T-helper 17 cell (primary cell): ENCODE measurements at places on chromosomes 2 and 18.

- DNase-seq = no peak
Measured at GRCh38 chr2:100745604-100746003, 74.3 kb upstream of the NPAS2 start.

- no peak for DNase-seq
Measured at GRCh38 chr18:77208964-77209363, 40.7 kb upstream of the GALR1 start.

DNA sequence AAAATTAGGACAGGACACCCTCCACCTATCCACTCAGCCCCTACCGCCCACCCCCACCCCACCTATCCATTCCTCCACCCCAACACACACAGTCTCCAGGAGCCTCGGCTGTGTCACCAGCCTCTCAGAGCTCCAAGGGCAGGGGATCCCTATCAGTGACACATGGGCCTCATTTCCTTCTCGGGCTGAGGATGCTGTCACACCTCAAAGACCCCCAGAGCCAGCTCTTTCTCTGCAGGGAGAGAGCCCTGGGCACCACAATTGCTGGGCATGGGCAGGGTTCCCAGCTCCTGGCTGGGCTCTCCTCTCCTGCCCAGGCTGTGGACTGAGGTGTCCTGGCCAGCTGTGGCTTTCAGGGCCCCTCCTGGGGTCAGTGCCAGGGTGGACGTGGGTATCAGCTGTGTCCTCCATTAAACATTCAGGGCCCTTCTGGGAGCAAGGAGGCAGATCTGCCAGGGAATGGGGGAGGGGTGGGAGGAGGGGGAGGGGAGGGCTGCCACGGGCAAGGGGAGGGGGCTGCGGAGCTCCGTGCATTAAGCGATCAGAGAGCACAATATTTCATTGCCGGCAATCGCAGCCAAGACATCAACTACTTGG is 14.3 kb upstream of the ECEL1 start:
- DNase-seq = no peak

DNA sequence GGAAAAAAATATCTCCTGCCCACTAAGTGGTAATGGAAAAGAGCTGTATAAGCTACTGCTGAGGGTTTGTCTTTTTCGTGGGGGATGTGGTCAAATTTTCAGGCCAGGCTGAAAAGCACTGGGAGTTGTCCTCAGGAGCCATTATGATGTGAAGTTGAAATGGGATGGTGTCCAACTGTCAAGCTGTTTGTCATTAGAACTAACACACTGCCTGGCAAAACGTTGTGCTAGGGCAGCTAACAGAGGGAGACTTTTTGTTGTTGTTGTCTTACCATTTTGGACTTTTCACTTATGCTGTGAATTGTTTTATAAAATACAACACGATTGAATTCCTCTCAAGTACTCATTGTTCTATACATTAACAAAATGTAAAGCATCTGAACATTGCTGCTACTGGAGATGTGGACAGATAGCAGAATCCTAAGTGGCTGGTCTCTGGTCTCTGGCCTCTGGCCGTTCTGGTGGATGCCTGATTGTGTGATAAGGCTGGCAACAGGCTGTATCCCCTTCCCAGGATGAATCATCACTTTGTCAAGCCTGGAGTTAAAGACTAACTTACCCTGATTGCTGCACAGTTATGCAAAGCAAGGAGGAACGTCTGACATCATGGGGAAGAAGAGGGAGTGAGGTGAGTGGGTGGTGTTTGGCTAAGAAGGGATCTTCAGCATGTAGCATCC is 2.3 kb downstream of the MYO1B start:
- DNase-seq = no peak

DNA sequence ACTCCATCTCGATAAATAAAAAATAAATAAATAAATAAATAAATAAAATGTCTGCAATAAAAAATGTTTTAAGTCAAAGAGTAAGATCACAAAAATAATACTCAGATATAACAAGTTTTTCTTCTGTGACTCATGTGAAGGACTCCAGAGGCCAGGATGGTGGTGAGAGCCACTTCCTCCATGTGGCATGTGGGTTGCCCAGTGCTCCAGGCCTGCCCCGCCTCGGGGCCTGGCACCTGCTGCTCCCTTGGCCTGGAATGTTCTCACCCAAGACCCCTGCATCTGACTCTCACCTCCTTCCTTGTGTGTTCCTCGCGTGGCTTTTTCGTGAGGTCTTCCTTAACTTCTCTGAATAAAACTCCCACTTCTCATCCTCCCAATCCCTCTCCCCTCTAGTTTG is 77.4 kb upstream of the LDLRAD4 start:
- DNase-seq = no peak

GRCh38 chr2:157418239-157418641 is 25.6 kb downstream of the CYTIP start:
- no peak for DNase-seq

- DNase-seq = no peak
Measured at GRCh38 chr2:238786792-238787490, 60.9 kb upstream of the TWIST2 start.

DNA sequence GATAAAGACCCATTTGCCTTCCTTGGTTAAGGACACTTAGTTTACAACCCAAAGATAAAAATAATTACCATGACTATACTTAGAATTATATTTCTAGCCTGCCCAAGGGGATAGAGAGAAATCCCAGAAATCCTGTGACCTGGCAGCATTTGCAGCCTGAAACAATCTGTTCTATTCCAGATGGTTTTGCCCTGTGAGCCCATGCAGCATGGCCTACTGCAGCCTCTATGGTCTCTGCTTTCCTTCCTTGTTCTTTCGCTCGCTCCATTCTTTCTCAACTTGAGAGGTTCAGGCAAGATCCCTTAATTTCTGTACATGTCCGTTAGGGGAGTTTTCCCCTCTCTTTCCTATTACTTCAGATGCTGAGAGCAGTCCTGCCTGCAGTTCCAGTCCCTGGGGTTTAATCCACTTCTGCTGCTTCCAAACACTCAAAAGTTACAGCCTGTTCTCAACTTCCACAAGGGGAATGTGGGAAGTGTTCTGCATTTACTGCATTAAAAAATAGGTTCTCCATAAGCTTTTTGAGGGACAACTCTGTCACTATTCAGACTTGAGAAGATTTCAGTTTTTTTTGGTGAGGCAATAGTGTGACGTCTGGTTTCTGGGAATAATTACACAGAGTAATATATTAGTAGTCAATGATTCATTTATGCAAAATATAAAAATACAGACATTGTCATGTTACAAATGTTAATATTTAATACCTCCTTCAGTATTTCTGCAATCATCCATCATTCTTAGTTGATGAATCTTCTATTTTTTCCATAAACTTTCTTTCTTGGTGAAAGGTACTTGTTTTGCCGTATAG is 80.3 kb downstream of the CDCA7 start:
- DNase-seq = no peak

- DNase-seq = no peak
Measured at GRCh38 chr18:45286431-45286830, 328.8 kb upstream of the SLC14A2 start.

DNA sequence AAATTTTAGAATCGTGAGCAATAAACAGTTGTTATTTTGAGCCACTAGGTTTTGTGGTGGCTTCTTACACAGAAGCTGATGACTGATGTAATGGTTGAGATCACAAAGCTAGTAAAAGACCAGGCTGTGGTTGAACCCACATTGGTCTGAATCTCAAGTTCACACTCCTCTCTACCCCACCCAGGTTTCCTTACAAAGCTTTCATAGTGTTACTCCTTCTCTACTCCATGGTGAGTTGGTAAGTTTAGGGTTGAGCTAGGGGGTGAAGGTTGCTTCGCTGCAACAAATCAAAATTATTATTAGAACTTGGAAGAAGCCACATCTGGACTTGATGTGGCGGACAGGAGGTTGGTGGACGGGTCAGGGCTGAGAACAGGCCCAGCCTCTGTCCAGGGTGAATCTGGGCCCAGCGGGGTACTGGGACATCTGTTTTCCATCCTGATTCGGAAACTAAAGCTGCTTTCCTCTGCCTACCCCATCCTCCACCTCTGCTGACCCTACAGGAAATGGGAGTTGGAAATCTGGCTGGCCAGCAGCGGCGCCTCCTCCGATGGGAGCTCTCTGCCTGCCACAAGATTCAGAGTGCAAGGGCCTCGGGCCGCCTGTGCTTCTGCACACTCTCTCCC is 86.3 kb downstream of the ZFP36L2 start:
- DNase-seq = no peak

- no peak for DNase-seq
Measured at GRCh38 chr2:14385043-14385442, 247.5 kb upstream of the LRATD1 start.

DNA sequence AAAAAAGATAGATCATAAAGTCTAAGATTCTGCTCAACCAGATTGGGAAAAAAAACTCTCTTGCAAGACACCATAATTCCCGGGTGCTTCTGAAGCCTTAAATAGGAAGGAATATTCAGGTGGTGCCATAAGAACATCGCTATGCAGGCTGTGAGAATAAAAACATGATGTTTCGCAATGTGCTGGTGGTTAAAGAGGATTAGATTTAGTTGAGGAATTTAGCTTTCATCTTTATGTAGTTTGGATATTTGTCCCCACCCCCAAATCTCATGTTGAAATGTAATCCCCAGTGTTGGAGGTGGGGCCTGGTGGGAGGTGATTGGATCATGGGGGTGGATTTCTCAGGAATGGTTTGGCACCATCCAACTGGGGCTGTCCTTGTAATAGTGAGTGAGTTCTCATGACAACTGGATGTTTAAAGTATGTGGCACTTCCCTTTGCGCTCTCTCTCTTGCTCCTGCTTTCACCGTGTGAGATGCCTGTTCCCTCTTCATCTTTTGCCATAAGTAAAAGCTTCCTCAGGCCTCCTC is 132.2 kb downstream of the AKAIN1 start:
- no peak for DNase-seq

DNA sequence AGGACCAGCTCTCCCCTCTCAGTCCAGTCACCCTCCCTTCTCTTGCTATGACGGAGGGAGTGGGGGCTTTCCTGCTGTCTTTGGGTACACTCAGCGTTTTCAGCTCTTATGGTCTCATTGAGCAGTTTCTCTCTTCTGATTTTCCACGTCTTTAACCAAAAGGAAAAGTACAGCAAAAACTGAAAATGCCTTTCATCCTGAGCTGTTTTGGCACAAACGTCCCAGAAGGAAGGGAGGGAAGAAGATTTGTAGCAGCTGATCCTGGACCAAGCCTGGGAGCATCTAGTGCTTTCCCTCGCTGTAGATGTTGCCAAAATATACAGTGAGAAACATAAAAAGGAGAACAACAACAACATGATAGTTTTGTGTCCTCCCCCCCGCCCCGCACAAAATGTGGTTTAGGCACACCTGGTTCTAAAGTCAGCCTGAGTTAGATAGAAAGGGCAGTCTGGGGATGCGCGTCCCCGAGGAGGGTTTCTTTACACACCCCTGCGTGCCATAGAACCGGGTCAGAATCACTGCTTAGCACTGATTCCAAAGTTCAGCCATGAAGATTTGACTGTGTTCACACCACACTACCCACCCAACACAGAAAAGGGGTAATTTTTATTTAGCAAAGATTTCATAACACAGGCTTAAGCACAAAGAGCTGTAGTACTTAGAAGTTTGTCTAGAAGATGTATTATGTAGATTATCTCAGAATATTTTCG is 53.4 kb downstream of the SLC40A1 start:
- DNase-seq = no peak

- DNase-seq = no peak
Measured at GRCh38 chr18:10032331-10033015, 118.7 kb downstream of the VAPA start.

DNA sequence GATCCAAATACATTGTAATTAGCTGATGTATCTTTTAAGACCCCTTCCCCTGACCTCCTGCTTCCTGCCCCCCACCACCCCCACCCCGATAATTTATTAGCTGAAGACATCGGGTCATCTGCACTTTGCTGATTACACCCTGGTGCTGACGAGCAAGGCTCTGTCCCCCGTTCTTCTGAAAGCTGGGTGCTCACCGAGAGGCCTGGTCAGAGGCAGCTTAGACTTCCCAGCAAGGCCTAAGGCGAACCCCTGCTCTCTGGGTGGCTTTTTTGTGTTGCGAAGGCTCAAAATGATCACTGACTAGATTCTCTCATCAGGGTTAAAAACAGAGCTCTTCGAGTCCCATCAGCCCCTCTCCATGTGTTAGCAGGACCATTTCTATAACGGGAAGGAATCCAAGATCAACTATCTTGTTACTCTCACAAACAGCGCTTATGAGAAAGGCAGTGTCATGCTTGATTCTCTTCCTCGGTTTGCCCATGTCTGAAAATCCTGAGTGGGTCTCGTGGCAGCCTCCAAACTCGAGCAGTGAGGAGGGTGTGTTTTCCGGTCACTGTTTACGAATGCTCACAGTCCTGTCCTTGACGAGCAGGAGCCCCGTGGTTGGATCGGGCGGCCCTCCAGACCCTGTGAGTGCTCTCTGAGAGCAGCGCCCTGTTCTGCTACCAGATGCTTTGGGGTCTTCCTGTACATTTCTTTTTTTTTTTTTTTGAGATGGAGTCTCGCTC is 201.6 kb downstream of the HDAC4 start:
- DNase-seq = no peak

DNA sequence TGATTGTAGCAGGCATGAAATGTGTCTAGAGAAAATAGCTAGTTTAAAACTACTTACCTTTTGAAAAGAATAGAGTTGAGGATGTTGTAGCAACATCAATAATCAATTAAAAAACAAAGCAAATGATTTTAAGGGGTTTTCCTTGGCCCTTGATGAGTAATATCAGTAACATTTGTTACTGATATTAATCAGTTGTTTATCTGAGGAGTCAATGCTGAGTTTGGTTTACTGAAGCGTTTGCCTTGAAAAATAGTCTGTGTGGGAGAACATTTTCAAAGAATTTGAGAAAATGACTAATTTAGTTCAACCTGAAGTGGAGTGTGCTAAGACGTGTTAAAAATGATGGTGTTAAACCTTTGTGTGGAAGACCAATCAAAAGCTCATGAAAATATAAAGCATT is 9.3 kb downstream of the PTH2R start:
- DNase-seq = no peak

- no peak for DNase-seq
Measured at GRCh38 chr18:56929886-56930285, 217.0 kb upstream of the BOD1L2 start.

GRCh38 chr2:223090540-223091235 is 38.7 kb downstream of the KCNE4 start:
- DNase-seq = no peak

DNA sequence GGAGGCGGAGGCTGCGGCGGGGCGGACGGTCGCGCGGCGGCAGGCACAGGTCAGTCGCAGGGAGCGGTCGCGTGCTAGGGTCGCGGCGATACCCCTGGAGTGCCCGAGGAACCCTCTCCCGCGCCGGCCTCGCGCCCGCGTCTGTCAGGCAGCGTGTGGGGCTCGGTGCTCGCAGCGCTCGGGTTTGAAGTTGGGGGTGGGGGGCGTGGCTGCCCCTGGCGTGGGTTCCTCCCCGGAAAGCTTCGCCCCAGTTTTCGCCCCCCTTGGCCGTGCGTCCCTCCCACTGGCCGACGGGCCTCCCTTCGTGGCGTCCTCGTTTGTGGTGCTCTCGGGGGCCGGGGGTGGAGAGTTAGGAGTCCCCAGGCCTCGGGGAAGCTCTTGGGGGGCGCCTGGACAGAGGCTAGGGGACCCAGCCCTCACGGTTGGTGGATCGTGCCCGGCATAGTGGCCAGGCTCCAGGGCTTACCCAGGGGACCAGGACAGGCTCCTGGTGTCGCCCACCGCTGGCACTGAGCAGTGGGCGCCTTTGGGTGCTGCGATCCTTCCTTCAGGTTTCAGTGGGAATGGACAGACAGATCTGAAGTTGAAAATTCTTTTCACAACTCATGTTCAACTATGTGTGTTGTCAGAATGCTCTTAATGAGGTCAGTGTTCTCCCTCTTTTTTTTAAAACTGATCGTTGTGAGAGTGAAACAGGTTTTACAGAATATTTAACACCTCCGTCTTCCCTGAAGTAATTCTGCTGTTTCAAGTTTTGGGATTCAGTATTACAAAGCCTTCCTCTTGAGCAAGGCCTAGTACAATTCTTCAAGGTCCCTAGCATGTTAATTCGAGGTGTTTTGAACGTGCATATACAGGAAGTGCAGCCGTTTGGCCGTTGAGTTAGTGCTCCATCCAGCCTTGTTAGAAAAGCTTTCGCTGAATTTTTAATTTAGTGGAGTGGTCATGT is 604 bp downstream of the RALBP1 start:
- peak; percentile 22 for DNase-seq
